ENCODE measurements at places on chromosomes 16 and 17. TPM values are rescaled to one million over a fixed set of nuclear protein-coding genes. Genes with fewer than 3 reads are reported as not detected.

DNA sequence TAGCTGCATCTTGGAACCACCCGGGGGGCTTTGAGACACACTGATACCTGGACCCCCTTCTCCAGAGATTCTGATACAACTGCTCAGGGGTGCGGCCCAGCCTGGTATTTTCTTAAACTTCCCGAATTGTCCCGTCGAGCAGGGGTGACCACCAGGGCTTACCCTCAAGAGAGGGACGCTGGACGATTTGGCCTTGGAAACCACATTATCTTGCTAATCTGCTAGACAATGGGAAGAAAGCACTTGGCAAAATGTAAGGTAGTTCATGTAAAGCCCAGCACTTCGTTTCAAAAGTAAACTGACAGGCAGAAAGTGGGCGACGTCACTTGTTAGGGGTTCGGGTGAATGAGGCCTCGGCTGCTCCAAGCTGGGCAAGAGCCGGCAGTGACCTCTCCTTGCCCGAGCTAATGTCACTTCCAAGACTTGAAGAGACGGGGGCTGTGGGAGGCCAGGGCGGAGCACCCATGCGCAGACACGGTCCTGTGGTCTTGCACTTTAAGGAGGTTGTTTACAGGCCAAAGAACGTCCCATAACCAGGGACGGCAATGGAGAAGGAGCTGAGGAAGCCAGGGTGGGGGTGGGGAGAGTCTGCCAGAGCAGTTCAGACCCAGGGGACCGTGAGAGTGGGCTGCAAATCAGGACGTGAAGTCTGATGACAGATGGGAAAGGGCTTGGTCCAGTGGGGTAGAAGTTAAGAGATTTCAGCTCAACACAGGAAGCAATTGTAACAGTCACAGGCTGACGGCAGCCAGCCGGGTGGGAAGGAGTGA lies 152.7 kb upstream of the GSE1 start:
- H3K4me3 ChIP-seq: no peak overlapping the region
- no peak for DNase-seq
- peaks cover 64% of the 10 kb centered on the region for H3K4me1 ChIP-seq
- no peaks in the 10 kb centered on the region for H3K36me3 ChIP-seq
- H3K27ac ChIP-seq: peak overlapping the region; percentile 25

DNA sequence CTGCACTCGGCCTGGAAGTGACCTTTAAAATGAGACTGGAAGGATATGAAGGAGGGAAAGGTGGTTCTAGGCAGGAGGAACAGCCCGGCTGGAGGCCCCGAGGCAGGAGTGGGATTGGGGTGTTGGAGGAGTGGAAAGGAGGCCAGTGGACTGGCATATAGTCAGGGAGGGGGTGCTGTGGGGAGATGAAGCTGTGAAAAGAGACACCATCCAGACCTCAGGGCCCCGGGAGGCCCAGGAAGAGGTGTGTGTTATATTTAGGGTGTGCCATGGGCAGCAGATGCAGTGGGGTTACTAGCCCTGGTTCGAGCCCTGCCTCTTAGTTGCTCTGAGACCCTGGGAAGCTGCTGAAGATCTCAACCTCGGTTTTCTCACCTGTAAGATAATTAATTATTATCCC lies 18.9 kb upstream of the DOK4 start:
- no peaks in the 10 kb centered on the region for H3K27me3 ChIP-seq
- H3K4me3 ChIP-seq: no peak overlapping the region
- no peak for DNase-seq
- H3K4me1 ChIP-seq: peaks cover 2% of the 10 kb centered on the region
- H3K27ac ChIP-seq: no peak overlapping the region

DNA sequence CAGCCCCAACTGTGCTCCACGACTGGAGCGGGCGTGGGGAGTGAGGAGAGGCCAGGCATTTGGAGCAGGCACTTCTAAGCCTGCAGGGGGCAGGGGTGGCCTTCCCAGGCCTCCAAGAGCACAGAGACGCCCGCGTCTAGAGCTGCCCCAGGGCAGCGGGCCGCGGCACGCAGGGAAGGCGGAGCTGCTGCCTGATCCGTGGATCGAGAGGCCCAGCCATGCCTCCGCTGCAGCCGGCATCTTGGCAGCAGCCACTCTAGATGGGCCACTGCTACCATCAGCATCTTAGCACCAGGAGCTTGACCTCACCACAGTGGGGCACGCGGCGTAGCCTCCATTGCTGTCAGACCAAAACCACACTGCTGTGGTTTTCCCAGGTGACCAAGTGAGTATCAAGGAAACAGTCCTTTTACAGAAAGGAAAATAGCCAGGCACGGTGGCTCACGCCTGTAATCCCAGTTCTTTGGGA lies 20.4 kb upstream of the WDR45B start:
- peaks cover 2% of the 10 kb centered on the region for H3K36me3 ChIP-seq
- no peaks in the 10 kb centered on the region for H3K27me3 ChIP-seq
- H3K4me3 ChIP-seq: no peak overlapping the region

Gene SPN
- 1.9 TPM for total RNA-seq

- no peak overlapping the region for H3K4me3 ChIP-seq
- H3K4me1 ChIP-seq: no peaks in the 10 kb centered on the region
- no peaks in the 10 kb centered on the region for H3K36me3 ChIP-seq
- H3K27ac ChIP-seq: no peak overlapping the region
Observed at GRCh38 chr17:72077326-72077960, 43.4 kb upstream of the SOX9 start.

- no peak for DNase-seq
- H3K4me1 ChIP-seq: no peaks in the 10 kb centered on the region
- H3K4me3 ChIP-seq: peak overlapping the region; percentile 92
- H3K27me3 ChIP-seq: no peaks in the 10 kb centered on the region
- peak overlapping the region; percentile 95 for H3K27ac ChIP-seq
Observed at GRCh38 chr17:76354317-76354729, 607 bp upstream of the PRPSAP1 start.

Gene KRT15
- total RNA-seq: not detected

DNA sequence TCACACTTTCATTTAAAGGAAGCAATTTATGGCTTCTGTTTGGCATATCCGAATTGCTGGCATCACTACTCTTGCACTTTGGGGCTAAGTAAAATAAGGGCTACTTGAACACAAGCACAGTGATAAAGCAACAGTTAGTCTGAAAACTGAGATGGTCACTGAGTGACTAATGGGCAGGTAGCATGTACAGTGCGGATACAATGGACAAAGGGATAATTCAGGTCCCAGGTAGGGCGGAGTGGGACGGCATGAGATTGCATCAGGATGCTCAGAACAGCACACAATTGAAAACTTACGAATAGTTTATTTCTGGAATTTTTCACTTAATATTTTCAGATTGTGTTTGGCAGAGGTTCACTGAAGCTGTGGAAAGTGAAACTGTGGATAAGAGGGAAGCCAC lies 9.2 kb upstream of the SMIM36 start:
- DNase-seq: no peak
- H3K27ac ChIP-seq: no peak overlapping the region
- no peak overlapping the region for H3K4me3 ChIP-seq
- peaks cover 20% of the 10 kb centered on the region for H3K27me3 ChIP-seq
- H3K36me3 ChIP-seq: no peaks in the 10 kb centered on the region

GRCh38 chr17:5631958-5632590 lies 47.8 kb upstream of the NLRP1 start:
- H3K27ac ChIP-seq: no peak overlapping the region
- DNase-seq: no peak
- H3K4me1 ChIP-seq: no peaks in the 10 kb centered on the region
- peaks cover 64% of the 10 kb centered on the region for H3K27me3 ChIP-seq
- H3K4me3 ChIP-seq: no peak overlapping the region
- no peaks in the 10 kb centered on the region for H3K36me3 ChIP-seq

DNA sequence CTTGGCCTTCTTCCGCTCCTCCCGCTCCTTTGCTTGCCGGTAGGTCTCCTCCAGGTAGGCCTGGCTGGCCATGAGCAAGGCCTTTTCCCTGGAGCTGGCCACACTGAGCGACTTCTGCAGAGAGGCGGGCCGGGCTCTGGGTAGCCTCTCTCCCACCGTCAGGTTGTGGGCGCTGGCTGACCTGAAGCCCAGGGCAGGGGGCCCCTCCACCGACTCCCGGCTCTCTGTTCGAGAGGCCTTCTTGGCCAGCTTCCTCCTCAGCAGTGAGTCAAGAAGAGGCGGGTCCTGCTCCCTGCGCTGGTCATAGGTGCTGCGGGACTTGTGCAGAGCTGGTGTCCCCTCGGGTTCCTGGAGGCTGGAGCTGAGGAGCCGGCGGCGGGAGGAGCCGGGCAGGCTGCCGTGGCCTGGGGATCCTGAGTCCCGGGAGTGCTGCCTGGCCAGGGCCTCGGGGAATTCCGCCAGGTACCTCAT lies 12.8 kb downstream of the GPR179 start:
- no peaks in the 10 kb centered on the region for H3K36me3 ChIP-seq
- H3K27me3 ChIP-seq: no peaks in the 10 kb centered on the region
- H3K4me3 ChIP-seq: no peak overlapping the region
- no peak for DNase-seq
- no peak overlapping the region for H3K27ac ChIP-seq

DNA sequence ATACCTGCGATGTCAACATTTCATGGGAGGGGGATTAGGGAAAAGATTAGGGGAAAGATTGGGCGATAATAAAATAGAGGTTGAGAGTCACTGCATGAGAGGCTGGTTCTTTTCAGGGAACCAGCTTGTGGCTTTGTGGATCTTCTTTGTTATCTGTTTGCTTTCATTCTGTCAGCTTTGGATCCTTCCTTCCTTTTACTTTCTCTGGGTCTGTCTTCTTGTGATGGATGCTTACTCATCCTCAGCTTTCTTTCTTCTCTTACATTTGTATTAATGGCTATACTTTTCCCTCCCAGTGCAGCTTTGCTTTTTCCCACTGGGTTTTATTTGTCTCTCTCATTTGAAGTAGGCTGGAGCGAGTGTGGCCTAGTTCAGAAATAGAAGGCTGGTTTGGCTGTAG lies 47.1 kb downstream of the RPTOR start:
- no peaks in the 10 kb centered on the region for H3K36me3 ChIP-seq
- DNase-seq: no peak
- H3K27ac ChIP-seq: no peak overlapping the region
- no peaks in the 10 kb centered on the region for H3K27me3 ChIP-seq
- H3K4me3 ChIP-seq: no peak overlapping the region
- no peaks in the 10 kb centered on the region for H3K4me1 ChIP-seq

DNA sequence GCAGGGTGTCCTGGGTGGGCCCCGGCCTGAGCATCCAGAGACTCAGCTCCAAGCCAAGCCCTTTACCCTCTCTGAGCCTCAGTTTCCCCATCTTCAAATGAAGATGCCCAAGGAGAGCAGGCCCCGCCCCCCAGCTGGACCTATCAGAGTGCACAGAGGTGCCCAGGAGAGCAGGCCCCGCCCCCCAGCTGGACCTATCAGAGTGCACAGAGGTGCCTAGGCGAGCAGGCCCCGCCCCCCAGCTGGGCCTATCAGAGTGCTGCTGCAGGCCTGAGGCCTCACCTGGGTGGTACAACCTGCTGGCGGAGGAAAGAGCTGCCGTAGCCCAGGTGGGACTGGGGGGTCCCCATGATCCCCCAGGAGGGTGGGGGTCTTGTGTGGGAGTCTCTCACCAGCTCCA lies 3.4 kb upstream of the SSTR5 start:
- no peak overlapping the region for H3K4me3 ChIP-seq
- H3K4me1 ChIP-seq: no peaks in the 10 kb centered on the region
- H3K27me3 ChIP-seq: peaks cover 91% of the 10 kb centered on the region

DNA sequence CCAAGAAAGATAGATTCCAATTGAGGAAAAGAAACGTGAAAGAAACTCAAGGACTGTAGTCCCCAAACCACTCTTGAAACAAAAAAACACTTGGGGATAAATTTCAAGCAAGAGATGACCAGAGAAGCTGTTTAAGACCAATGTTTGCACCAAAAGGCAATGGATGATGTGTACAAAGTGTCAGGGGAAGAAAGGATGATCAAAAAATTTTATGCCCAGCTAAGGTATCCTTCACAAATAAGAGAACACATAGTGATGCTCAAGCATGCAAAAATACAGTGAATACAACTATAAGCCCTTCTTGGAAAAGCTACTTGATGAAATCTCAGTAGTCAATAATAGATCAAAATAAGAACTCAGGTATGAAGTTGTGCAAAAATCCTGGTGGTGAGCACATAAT lies 281.1 kb downstream of the CEP112 start:
- H3K27ac ChIP-seq: no peak overlapping the region
- no peaks in the 10 kb centered on the region for H3K36me3 ChIP-seq
- H3K4me1 ChIP-seq: no peaks in the 10 kb centered on the region
- no peak overlapping the region for H3K4me3 ChIP-seq
- H3K27me3 ChIP-seq: no peaks in the 10 kb centered on the region

Gene PPL
- 10.7 TPM for total RNA-seq

DNA sequence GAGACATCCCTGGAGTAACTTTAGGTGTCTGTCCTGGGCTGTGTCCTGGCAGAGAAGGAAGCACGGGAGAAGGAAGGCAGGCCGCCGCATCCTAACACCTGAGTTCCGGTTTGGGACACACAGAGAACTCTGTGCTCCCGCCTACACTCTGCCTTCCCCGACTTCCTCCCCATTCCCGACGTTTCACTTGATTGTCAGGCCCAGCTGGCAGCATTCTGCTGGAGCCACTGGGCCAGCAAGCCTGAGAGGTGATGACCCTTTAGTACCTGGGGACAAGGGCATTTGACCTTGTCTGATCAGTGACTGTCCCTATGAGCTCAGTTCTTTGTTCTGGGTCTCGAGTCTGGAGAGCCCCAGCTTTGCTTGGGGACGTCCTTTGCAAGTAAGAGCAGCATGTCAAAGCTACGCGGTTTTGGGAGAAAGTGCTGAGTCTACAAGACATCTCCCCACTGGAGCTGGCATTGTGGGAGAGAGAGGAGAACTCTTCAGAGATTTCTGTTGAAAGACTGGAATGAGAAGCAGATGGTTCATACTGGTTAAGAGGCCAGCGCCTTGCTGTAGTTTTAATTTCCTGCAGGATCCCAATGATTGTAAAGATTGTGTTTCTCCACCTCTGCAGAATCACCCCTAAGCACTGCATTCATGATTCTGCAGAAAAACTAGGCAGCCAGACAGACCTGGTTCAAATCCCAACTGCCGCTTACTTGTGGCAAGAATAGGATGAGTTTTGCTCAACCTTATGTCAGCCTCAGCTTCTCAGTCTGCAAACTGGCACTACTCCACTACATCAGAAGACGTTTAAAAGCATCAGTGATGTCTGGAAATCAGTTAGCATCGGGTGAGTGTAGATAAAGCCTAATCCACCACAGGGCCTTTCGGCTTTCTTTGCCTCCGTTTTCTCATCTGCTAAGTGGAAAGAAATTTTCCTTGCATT lies 20.6 kb downstream of the ABAT start:
- no peaks in the 10 kb centered on the region for H3K4me1 ChIP-seq
- H3K4me3 ChIP-seq: no peak overlapping the region
- peaks cover 8% of the 10 kb centered on the region for H3K36me3 ChIP-seq
- no peak for DNase-seq
- no peaks in the 10 kb centered on the region for H3K27me3 ChIP-seq
- H3K27ac ChIP-seq: no peak overlapping the region

DNA sequence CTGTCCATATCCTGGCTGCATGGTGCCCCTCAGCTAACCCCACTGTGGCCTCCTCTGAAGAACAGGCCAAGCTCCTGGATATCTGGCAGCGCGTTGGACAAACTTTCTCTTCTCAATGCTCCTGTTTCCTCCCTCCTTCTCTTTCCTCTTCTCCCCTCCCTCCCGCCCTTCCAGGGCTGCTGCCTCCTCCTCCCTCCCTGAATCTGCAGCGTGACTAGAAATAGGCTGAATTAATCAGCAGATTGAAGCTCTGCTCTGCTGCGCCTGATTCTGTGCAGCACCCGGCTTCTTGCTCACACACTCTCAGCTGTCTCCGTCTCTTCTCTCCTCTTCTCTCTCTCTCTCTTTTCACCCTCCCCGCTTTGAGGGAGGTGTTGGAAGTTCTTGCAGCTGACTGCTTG lies 19.8 kb downstream of the TMEM94 start:
- peaks cover 27% of the 10 kb centered on the region for H3K36me3 ChIP-seq
- peak overlapping the region; percentile 79 for H3K27ac ChIP-seq
- no peak for DNase-seq

- no peak for DNase-seq
- no peaks in the 10 kb centered on the region for H3K27me3 ChIP-seq
- peaks cover 12% of the 10 kb centered on the region for H3K4me1 ChIP-seq
- H3K4me3 ChIP-seq: peak overlapping the region; percentile 67
Observed at GRCh38 chr17:44014133-44014436, 678 bp downstream of the TMEM101 start.

Gene CD300E
- 0.28 TPM for total RNA-seq

Measured in heart right ventricle (tissue), 16 donors.